ENCODE measurements at places on chromosomes 2 and 18.

- no peak for DNase-seq
These were observed 97.0 kb downstream of the TFCP2L1 start for GRCh38 chr2:121187982-121188411.

- no peak for DNase-seq
These were observed 24.3 kb downstream of the OSBPL1A start for GRCh38 chr18:24373328-24373727.

GRCh38 chr2:28615706-28616105 is 119.8 kb downstream of the PLB1 start:
- DNase-seq: no peak

DNA sequence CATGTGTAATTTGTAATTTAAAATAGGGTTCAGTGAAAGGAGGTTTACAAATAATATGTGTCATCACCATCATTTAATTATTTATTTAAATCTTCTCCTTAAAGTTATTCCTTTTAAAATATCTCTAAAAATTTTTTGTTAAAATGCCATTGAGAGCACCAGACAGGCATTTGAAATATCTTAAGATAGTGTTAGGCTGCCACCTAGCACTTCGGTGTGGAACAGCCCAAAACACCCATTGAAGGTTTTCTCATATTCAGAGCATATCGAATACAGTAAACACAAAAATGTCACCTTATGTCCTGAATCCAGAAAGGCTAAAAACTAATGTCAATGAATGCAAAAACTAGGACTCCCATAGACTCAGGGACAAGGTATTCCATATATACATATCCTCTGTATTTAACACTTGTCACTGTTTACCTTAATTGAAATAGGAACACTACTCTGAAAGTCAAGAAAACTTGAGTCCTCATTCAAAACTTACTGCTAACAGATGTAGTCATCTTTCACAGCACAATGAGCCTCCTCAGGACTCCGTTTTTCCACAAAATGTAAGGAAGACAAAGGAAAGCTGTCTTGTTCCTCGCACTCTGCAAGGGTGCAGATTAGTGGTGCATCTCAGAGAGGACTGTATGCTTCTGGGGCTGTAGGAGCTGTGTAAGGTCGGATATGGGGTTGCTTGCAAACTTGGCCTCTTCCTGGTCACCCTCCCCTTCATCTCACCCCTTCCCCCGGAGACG is 329.5 kb downstream of the PAX3 start:
- peak; percentile 28 for DNase-seq

- DNase-seq: no peak
These were observed 77.2 kb downstream of the GLI2 start for GRCh38 chr2:120812866-120813265.

DNA sequence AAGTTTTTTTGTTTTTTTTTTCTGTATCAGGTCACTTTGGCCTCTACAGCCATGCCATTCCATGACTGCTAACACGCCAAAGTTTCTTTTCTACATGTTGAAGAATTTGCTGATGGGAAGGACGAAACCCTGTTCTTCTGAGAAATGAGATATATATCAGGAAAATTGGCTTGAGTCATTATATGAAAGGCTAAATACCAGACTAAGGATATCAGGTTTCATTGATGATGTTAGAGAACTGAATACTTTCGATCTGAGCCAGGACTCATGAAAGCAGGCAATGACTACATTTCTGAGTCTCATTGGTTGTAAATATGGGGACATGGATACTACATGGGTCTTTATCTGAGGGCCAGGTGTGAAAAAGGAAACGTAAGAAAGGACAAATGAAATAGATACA is 181.4 kb downstream of the OSR1 start:
- DNase-seq: peak; percentile 8

DNA sequence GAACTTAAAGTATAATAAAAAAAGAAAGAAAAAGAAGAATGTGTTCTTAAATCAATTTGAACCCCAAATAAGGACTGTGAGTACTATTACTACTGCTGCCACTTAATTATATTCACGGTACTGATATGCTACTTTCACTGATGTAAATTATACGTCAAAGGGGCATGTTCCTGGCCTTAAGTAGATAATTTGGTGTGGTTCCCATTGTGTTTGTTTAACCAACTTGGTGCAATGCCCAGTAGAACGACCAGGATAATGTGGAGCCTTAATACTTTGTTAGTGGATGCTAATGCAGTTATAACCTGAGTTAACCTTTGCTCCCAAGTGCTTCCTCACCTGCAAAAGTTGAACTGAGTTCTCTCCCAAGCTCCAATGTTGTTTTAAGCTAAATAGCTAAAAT is 142.0 kb downstream of the NR4A2 start:
- DNase-seq: no peak

DNA sequence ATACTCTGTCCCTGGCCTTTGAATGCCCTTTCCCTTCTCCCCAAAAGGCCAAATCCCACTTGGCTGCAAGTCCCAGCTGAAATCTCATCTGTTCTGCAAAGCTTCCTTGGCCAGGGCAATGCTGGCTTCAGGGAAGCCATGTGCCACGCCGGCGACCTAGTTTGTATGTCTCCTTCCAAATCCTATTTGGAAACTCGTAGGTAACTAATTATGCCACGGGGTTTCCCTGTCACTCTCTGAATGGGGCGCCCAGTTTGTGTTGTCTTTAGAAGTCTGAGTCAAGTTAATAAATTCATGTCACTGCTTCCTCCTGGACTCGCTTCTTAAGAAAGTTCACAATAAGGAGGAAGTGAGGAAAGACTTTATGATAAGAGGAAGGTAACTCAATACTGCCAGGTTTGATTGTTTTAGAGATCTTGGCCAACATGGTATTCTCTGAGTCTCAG is 19.1 kb downstream of the FHL2 start:
- no peak for DNase-seq

DNA sequence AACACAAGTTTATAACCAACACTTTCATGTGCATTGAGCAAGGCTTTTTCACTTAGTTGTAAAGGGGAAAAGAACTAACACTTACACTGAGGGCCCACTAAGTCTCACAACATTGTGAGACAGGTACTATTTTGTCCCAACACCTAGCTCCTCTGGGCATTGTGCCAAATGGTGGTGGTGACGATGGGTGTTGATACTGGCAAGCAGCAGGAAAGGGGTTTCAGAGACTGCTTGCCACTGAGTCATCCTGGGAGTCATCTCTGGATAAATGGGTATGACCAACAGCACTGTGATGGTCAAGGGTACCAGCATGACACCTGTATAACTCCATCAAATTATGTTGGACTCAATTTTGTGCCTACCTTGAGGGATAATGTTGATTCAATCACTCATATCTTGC is 138.8 kb upstream of the ITGA6 start:
- no peak for DNase-seq

DNA sequence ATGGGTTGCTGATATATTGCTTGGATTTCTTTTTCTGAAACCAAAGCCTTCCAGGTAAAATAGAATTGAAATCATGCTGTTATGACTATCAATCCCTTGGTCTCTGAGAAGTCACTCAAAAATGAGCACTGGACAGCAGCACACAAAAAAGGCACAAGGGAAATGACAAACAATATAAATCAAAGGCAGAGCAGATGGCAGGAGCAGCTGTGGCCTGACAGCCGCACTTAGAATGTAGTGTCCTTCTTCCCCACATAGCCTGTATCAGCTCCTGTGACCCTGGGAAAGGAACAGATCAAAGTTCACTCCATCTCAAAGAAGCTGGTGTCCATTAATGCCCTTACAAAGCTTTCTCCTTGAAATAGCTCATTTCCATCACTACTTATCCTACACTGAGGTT is 326.7 kb downstream of the SUCLG1 start:
- DNase-seq: no peak

- DNase-seq: peak; percentile 4
These were observed 36.3 kb upstream of the SLC8A1 start for GRCh38 chr2:40488101-40488601.

DNA sequence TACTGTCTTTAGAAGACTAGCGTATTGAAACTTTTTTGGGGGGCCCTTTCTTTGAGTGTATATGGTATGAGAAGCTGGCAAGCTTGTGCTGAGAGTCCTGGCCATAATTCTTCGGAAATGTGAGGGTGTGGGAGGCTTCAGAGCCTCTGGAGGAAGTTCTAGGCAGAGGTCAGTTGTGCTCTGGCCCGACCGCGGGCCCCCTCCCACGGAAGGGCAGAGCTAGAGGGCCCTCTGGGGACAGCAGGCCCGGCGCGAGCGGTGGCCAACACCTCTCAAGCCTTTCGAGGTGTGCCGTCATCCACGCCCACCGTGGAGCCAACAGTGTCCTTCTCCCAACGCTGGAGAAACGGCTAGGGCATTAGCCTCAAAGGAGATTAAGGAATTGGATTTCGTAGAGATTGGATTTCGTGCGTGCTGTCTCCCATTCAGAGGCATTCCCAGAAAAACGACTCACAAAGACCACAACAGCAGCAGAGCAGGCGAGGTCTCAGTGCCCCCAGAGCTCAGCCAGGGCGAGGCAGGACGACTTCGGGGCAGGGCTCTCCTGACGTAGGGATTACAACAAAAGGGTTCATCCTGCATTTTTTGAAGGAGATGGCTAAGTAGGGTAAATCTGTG is 2.2 kb upstream of the MTCL1 start:
- DNase-seq: no peak

GRCh38 chr2:70709275-70710037 is 58.5 kb downstream of the ADD2 start:
- no peak for DNase-seq

DNA sequence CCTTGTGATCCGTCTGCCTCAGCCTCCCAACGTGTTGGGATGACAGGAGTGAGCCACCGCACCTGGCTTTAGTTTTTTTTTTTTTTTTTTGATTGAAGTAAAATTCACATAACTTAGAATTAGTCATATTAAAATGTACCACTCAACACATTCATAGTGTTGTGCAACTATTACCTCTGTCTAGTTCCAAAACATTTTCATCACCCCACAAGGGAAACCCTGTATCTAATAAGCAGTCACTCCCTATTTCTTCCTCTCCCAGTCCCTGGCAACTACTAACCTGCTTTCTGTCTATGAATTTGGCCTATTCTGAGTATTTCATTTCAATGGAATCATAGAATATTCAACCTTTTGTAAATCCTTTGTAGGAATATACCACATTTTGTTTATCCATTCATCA is 123.9 kb upstream of the FAM117B start:
- DNase-seq: no peak

- no peak for DNase-seq
These were observed 285.7 kb upstream of the UBE2E3 start for GRCh38 chr2:180694445-180695421.

All from T47D (cell line).